ENCODE measurements at places on chromosomes 1 and 21. TPM values are rescaled to one million over a fixed set of nuclear protein-coding genes. Genes with fewer than 3 reads are reported as not detected.

DNA sequence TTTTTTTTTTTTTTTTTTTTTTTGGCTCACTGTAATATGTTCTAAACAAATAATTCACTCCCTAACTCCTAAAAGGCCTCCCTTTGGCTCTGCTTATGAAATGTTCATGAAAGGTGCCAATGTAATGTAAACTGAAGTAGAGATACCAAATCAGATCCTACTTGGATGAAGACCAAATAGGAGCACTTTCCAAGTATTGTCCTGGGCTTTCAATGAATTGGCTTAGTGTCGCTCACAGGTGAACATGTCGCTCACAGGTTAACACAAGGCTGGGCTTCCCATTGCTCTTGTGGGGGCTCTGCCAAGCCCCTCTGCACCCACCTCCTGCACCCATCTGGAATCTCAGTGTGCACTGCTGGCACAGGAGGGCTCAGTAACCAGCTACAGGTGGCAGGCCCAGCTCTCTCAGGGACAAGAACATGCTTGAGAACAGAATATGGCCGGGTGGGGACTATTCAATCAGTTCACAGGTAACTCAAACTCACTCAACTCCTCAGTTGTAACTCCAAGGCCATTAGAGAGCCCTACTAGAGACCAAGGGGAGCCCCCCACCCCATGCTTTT is 10.6 kb upstream of the CD58 start:
- DNase-seq: no peak

- no peak for DNase-seq
Observed at GRCh38 chr1:154014154-154014907, 23.8 kb downstream of the RPS27 start.

DNA sequence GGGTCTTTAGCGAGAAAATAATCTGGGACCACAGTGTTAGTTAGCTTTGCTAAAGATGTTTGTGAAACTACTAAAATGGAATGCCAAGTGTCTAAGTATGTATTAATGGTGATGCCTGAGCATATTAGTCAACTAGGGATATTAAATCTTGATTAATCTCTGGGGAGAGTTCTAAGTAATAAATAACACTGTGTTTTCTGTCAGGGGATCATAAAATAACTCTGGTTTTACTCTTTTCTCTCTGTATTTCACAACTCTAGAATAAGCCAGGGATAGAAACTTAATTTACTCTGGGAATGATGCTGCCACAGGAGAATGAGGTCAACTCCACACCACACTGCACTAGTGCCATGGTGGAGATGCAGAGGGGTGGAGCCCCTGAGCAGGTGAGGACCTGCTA is 399.2 kb downstream of the PTBP2 start:
- DNase-seq: no peak

DNA sequence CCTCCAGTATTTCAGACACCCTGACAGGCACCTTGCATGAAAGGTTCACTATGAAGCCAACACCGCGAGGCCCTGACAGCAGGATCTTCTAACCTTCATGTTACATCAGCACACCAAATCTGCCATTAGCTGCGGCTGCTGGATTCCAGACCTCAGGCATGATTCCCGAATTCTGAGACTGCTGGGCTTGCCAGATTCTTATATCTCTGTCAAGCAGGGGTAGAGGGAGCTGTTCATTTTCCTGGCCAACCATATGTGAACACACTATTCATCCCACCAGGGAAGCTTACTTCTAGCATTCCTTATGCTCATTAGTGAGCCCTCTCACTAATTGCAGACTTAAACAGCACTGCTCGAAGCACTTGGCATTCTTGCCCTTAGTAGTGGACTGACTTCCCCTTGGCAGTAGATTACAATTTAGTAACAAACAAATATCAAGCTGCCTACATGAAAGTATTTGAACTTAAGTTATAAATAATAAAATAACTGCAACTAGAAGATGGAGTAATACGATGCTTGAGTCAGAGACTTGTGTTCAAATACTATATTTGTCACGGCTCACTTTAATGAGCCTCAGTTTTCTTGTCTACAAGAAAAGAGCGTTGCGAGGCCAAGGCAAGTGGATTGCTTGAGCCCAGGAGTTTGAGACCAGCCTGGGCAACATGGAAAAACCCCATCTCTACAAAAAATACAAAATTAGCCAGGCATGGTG is 43.3 kb downstream of the NID1 start:
- DNase-seq: peak; percentile 22

DNA sequence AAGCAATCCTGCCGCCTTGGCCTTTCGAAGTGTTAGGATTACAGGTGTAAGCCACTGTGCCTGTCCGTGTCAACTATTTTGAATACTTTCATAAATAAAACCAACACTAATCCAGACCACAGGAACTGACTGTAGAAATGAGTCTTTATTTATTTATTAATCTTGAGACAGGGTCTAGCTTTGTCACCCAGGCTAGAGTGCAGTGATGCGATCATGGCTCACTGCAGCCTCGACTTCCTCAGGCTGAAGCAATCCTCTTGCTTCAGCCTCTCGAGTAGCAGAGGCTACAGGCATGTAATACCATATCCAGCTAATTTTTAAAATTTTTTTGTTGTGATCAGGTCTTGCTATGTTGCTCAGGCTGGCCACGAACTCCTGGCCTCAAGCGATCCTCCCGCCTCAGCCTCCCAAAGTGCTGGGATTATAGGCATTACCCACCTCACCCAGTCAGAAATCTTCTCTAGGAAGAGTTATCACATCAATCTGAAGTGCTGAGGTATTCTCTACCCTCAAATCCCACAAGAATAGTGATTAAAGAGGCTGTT is 21.7 kb upstream of the CPLANE2 start:
- DNase-seq: no peak

GRCh38 chr1:103424650-103425049 is 100.8 kb upstream of the RNPC3 start:
- no peak for DNase-seq

- no peak for DNase-seq
Observed at GRCh38 chr1:163444665-163445064, 122.9 kb downstream of the NUF2 start.

Gene PPCS
- 111 TPM for total RNA-seq
